ENCODE measurements at places on chromosomes 11 and 22.

DNA sequence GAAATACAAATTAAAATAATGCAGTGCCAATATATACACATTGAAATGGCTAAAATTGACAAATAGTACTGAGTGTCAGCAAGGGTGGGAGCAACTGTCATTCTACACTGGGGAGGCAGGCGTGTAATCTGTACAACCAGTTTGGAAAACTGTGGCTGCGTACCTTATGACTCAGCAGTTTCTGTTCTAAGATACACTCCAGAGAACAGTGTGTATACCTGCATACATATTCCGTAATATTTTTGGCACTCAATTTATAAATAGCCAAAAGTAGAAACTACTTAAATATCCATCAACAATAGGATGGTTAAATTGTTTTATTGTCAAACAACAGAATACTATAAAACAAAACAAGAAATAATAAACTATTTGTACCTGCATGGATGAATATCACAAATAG, 57.6 kb downstream of the RNF169 start:
- no peak for DNase-seq

GRCh38 chr22:17842386-17842785, 68.1 kb upstream of the BID start:
- peak; percentile 81 for DNase-seq

DNA sequence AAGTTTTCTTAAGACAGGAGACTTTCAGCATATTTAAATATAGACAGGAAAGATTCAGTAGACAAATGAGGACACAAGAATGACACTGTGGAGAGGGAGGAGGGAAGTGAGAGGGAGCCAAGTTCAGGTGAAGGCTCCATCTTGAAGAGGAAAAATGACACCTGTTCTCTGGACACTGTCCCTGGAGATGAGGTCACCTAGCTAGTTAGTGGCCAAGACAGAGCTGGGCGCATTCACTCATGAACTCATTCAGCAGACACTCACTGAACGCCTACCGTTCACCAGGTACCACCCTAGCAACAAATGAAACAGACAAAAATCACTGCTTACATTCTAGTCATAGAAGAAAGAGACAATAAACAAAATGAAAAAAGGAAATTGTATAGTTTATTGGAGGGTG, 103.3 kb upstream of the PARVA start:
- DNase-seq, result no peak

GRCh38 chr11:19892876-19893275, 180.2 kb downstream of the NAV2 start:
- no peak for DNase-seq

DNA sequence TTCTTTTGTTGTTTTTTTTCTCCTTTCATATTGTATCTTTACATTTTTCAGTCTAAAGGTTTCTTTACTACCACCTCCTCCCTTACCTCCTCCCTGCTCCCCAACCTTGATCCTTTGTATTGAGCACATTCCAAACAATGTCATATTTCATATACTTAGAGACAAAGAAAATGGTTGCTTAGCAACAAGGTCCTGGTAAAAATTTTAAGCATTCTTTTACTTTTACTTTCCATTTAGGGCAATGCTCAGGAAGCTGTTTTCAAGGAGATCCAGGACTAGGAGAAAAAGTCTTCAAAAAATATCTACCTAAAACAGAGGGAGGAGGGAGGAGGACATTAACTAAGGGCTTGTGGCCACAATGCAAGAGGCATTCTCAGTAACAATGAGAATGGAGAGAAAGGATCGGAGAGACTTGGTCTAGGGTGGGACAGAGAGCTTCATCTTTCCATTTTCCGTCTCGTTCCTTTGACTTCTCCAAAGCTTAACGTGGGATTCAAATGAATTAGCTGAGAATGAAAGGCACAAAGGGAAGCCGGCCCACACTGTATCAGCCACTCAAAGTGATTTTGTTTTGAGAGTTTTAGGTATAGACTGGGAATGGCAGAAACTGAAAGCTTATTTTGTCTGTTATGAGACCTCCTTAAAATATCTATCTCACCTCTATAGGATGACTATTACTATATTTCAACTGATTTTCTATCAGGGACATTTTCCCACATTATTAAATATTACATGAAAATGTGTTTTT, 455.7 kb downstream of the RAB38 start:
- peak; percentile 38 for DNase-seq

- no peak for DNase-seq
Measured at GRCh38 chr11:2862395-2863275, 22.9 kb downstream of the CDKN1C start.

- DNase-seq, result no peak
Measured at GRCh38 chr11:64611869-64612646, 21.0 kb downstream of the SLC22A12 start.

- no peak for DNase-seq
Measured at GRCh38 chr11:92803391-92803790, 166.1 kb upstream of the MTNR1B start.
